ENCODE measurements at places on chromosomes 4 and X.

GRCh38 chr4:139761461-139761860, 95.8 kb downstream of the MGST2 start:
- H3K4me1 ChIP-seq, result peaks cover 4% of the 10 kb centered on the region
- H3K4me3 ChIP-seq, result no peak overlapping the region
- H3K27me3 ChIP-seq, result no peaks in the 10 kb centered on the region
- H3K27ac ChIP-seq, result peak overlapping the region; percentile 85
- no peak for DNase-seq

DNA sequence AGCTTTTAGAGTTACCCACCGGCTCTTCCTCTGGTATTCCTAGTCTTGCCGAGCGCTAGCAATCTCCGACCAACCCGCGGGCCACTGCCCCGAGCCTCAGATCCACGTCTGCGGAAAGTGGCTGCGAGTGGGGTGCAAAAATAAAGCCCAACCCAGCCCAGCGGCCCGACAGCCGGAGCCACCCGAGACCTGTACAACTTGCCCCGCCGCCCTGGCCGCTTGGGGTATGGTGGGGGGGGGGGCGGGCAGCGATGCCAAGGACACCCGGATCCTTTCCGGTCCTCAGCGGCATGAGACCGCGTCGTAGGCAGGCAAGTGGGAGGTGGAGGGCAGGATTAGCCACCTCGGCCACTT, 1.6 kb downstream of the SLITRK4 start:
- H3K4me1 ChIP-seq, result no peaks in the 10 kb centered on the region
- peaks cover 5% of the 10 kb centered on the region for H3K27me3 ChIP-seq
- H3K36me3 ChIP-seq, result no peaks in the 10 kb centered on the region
- DNase-seq, result no peak
- H3K27ac ChIP-seq, result no peak overlapping the region

DNA sequence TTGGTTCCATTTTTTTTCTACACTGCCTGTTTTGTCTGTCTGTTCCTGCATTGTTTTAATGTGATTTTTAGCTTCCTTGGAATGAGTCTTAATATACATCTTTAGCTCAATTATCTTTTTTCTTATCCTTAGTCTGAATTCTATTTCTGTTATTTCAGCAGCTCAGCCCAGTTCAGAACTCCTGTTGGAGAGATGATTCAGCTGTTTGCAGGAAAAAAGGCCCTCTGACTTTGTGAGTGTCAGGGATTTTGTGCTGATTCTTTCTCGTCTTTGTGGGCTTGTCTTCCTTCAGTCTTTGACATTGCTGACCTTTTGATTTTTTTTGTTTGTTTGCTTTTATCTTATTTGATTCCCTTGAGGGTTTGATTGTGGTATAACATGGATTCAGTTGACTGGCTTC, 343.2 kb upstream of the TRAM1L1 start:
- no peaks in the 10 kb centered on the region for H3K36me3 ChIP-seq
- H3K27ac ChIP-seq, result no peak overlapping the region
- DNase-seq, result no peak
- no peak overlapping the region for H3K4me3 ChIP-seq

GRCh38 chr4:162659716-162660115, 495.9 kb upstream of the FSTL5 start:
- no peak overlapping the region for H3K4me3 ChIP-seq
- H3K4me1 ChIP-seq, result no peaks in the 10 kb centered on the region
- no peak overlapping the region for H3K27ac ChIP-seq
- no peaks in the 10 kb centered on the region for H3K27me3 ChIP-seq
- no peaks in the 10 kb centered on the region for H3K36me3 ChIP-seq

GRCh38 chr4:36304138-36304681, 22.8 kb downstream of the DTHD1 start:
- H3K27ac ChIP-seq, result no peak overlapping the region
- no peak overlapping the region for H3K4me3 ChIP-seq
- H3K4me1 ChIP-seq, result no peaks in the 10 kb centered on the region
- no peaks in the 10 kb centered on the region for H3K27me3 ChIP-seq
- DNase-seq, result no peak
- no peaks in the 10 kb centered on the region for H3K36me3 ChIP-seq

- no peaks in the 10 kb centered on the region for H3K36me3 ChIP-seq
- no peak for DNase-seq
- no peaks in the 10 kb centered on the region for H3K4me1 ChIP-seq
- H3K27ac ChIP-seq, result no peak overlapping the region
- H3K4me3 ChIP-seq, result no peak overlapping the region
Measured at GRCh38 chr4:151727365-151727764, 33.4 kb downstream of the GATB start.

All from uterus (tissue), 4 donors.